ENCODE measurements at places on chromosomes 12 and 14.
A peak's percentile ranks its signal among the peaks of the same experiment; 100 is the strongest.

GRCh38 chr12:109710747-109711595 is 2.7 kb upstream of the FAM222A start:
- peak; percentile 63 for DNase-seq

- DNase-seq = no peak
Measured at GRCh38 chr12:89126712-89127111, 225.6 kb downstream of the DUSP6 start.

DNA sequence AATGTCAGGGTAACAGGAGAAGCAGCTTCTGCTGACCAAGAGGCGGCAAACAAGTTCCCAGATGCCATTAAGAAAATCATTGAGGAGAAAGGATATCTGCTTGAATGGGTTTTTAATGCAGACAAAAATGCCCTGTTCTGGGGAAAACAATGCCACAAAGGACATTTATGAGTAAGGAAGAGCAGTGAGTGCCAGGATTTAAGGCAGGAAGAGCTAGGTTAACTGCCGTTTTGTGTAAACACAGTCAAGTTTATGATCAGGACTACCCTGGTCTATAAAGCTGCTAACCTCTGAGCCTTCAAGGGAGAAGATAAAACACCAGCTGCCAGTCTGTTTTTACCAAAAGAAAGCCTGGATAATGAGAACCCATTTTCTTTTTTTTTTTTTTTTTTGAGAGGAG is 8.5 kb downstream of the MAPKAPK5 start:
- no peak for DNase-seq

GRCh38 chr12:103573185-103573584 is 13.9 kb upstream of the STAB2 start:
- DNase-seq = no peak

- no peak for DNase-seq
Measured at GRCh38 chr12:3186546-3187215, 109.5 kb downstream of the TSPAN9 start.

- DNase-seq = no peak
Measured at GRCh38 chr14:100888789-100889315, 14.7 kb downstream of the RTL1 start.

DNA sequence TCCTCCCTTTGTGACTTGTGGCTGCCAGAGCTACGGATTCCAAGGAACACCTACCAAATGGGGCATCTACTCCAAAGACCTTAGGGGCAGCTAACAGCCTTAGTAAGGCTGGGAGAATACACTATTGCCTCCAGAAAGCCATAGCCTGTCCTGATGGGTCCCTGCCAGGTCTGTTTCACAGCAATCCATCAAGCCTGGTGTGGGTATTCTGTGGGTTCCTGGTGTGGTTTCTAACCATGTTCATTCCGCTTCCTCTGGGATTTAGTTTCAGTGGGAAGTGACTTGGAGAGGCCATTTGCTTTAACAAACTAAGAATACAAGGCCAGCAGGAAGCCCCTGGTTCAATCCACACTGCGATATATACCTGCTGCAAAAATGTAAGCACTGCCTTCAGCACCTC is 220.5 kb downstream of the FOXN3 start:
- no peak for DNase-seq

DNA sequence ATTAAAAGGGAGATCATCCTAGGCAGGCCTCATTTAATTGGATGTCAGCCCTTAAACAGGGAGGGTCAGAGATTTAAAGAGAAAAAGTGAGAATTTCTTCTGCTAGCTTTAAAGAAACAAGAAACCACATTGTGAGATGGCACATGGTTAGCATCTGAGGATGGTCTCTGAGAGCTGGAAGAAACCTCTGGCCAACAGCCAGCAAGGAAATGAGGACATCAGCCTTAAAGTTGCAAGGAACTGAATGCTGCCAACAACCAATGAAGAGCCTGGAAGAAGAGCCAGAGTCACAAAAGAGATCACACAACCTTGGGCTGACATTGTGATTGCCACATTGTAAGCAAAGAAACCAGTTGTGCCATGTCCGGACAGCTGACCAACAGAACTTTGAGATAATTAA is 17.5 kb upstream of the FAR2 start:
- DNase-seq = no peak

GRCh38 chr14:89912667-89913211 is 41.8 kb downstream of the EFCAB11 start:
- peak; percentile 67 for DNase-seq
